ENCODE measurements at places on chromosomes 4 and X. TPM values are rescaled to one million over a fixed set of nuclear protein-coding genes. Genes with fewer than 3 reads are reported as not detected.
A peak's percentile ranks its signal among the peaks of the same experiment; 100 is the strongest.

DNA sequence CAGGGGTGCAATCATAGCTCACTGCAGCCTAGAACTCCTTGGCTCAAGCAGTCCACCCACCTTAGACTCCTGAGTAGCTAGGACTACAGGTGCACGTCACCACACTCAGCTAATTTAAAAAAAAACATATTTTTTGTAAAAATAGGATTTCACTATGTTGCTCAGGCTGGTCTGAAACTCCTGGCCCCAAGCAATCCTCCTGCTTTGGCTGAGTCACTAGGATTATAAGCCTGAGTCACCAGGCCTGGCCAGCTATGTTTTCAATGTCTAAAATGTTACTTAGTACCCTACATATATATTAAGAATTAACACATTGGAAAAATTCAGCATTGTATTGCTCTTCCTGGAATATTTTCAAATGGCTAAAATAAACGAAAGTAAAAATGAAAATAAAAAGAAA is 37.5 kb downstream of the PNPLA4 start:
- H3K4me1 ChIP-seq, result peaks cover 14% of the 10 kb centered on the region
- no peak overlapping the region for H3K27ac ChIP-seq
- no peaks in the 10 kb centered on the region for H3K27me3 ChIP-seq
- no peak overlapping the region for H3K4me3 ChIP-seq

The C4orf51 gene
- not detected for total RNA-seq

GRCh38 chrX:42151808-42152207 is 228.5 kb upstream of the CASK start:
- H3K36me3 ChIP-seq, result no peaks in the 10 kb centered on the region
- H3K4me3 ChIP-seq, result no peak overlapping the region
- H3K4me1 ChIP-seq, result no peaks in the 10 kb centered on the region

GRCh38 chr4:67332627-67333026 is 212.7 kb downstream of the CENPC start:
- H3K27me3 ChIP-seq, result peaks cover 31% of the 10 kb centered on the region
- DNase-seq, result peak; percentile 59

DNA sequence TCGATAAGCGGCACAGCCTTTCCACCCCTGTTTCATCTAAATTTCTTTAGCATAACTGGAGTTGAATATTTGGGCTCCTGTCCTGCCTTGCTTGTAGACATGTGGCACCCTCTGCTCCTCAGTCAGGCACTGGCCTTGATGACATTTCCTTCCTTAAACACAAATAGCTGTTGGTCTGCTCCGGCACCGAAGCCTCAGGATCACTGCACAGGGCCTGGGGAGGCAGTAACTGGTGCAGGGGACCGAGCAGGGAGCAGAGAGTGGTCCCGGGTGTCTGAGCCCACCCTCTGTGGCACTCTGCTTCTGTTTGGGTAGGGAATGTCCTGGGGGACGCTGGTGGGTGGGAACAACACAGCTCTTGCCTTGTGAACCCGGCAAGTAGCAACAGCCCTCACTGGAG is 13.6 kb downstream of the RGS12 start:
- no peak overlapping the region for H3K4me3 ChIP-seq
- no peak for DNase-seq
- H3K27ac ChIP-seq, result no peak overlapping the region
- no peaks in the 10 kb centered on the region for H3K36me3 ChIP-seq
- H3K4me1 ChIP-seq, result peaks cover 8% of the 10 kb centered on the region

DNA sequence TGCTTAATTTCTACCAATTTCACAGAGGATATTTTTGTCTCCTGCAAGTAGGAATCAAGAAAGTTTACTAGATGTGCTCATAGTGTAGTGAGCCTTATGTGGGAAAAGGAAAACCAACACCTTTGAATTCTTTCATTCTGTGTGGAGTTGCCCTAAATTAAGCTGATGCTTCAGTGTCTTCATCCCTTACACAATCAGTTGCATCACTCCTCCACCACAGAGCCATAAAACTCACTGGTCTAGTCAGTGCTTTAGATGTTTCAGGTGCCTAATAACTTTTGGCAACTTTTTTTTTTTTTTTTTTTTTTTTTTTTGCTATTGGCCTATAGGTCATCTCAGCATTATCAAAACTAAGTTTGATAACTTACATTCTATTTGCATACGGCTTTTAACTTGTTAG is 41.5 kb downstream of the HHIP start:
- no peak overlapping the region for H3K4me3 ChIP-seq
- no peak for DNase-seq
- peaks cover 4% of the 10 kb centered on the region for H3K27me3 ChIP-seq
- no peaks in the 10 kb centered on the region for H3K4me1 ChIP-seq

The SHOX gene
- total RNA-seq, result not detected

- peak; percentile 32 for DNase-seq
- H3K4me1 ChIP-seq, result no peaks in the 10 kb centered on the region
- H3K27me3 ChIP-seq, result peaks cover 7% of the 10 kb centered on the region
- H3K27ac ChIP-seq, result no peak overlapping the region
Measured at GRCh38 chr4:182207830-182208396, 35.3 kb upstream of the TENM3 start.

The FMR1NB gene
- total RNA-seq, result not detected

DNA sequence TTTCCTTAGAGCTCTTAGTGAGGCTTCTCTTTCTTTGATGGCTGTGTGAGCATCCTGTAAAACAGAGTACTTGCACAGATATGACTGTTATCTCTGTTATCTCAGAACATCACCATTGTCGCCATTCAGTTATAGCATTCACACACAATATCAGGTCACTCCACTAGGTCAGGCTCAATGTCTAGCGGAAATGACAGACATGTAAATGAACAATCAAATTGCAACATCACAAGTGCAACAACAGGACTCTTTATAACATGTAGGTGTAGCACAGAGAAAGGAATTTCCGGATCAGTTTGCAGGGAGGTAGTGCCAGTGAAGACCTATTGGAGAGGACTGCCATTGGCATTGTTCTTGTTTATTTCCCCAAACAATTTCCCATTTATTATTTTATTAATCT is 43.2 kb upstream of the IGSF1 start:
- no peaks in the 10 kb centered on the region for H3K4me1 ChIP-seq
- H3K36me3 ChIP-seq, result no peaks in the 10 kb centered on the region
- H3K4me3 ChIP-seq, result no peak overlapping the region
- no peaks in the 10 kb centered on the region for H3K27me3 ChIP-seq
- no peak for DNase-seq

DNA sequence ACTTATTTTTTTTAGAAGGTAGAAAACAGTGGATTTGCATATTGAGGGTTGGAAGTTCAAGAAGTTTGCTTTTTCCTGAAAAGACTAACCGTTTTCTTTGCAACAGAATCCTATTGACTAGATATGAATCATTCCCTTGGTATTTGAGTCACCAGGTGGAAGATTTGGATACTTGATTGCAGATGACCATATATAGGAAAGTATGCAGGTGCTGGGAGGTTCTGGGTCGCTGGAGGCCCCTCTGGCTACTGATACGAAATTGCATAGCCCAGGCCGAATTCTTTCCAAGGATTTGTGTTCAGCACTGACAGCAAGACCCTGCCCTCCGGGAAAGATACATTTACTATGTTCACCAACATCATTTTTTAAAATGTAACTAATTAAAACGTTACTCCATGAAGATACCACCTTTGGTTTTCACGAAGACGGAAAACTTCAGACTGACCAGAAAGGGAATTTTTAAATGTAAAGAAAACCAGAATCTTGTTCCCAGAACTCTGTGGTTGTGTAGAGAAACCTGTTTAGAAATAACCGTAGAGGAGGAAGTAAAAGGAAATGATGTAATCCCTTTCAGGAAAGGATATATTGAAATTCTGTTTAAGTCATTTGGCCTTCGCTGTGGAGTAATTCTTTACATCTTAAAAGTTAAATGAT is 946 bp downstream of the ANXA3 start:
- peak overlapping the region; percentile 88 for H3K27ac ChIP-seq
- peaks cover 46% of the 10 kb centered on the region for H3K4me1 ChIP-seq
- H3K27me3 ChIP-seq, result no peaks in the 10 kb centered on the region
- peak; percentile 92 for DNase-seq

DNA sequence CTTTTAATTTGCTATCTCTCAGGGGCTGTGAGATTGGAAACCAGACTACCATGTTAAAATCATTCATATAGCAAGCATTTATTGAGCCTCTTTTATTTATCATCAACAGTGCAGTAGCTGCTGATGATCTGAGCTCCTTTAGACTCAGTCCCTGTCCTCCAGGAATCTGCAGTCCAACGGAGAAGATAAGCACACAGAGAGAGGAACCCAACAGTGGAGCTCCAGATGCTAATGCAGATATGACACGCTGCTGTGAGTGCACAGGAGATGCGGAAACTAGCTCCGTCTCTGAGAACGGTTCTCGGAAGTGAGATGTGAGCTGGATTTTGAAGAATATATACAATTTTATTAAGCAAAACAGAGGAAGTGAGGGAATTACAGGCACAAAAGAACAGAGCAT is 35.4 kb downstream of the DCHS2 start:
- H3K4me3 ChIP-seq, result no peak overlapping the region
- no peak overlapping the region for H3K27ac ChIP-seq
- no peaks in the 10 kb centered on the region for H3K4me1 ChIP-seq
- 0 out of 2 replicates have a peak, but pooled peaks cover 2% of the 10 kb centered on the region for H3K27me3 ChIP-seq
- no peak for DNase-seq

DNA sequence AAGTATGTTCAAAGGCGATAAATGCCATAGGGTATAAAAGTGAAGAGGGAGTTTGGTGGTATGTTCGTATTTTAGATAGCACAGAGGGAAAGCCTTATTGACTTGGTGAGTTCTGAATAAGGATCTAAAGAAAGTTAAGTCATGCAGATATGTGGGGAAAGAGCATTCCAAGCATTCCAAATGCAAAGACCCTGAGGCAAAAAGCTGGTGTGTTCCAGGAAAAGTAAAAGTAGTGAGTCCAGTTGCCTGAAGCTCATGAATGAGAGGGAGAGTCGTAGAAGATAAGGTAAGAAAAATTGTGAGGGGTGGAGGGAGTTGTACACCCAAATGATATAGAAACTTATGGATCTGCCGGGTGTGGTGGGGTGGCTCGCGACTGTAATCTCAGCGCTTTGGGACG is 426.7 kb downstream of the RPA4 start:
- peak; percentile 70 for DNase-seq
- H3K36me3 ChIP-seq, result no peaks in the 10 kb centered on the region
- 0 out of 2 replicates have a peak, but pooled peaks cover 8% of the 10 kb centered on the region for H3K4me1 ChIP-seq

GRCh38 chr4:44493924-44494323 is 45.3 kb upstream of the KCTD8 start:
- no peak overlapping the region for H3K4me3 ChIP-seq
- H3K36me3 ChIP-seq, result no peaks in the 10 kb centered on the region
- H3K4me1 ChIP-seq, result no peaks in the 10 kb centered on the region
- peak; percentile 49 for DNase-seq
- H3K27me3 ChIP-seq, result no peaks in the 10 kb centered on the region
- H3K27ac ChIP-seq, result no peak overlapping the region

The CYTL1 gene
- not detected for total RNA-seq

- no peak overlapping the region for H3K27ac ChIP-seq
- H3K36me3 ChIP-seq, result no peaks in the 10 kb centered on the region
- H3K4me3 ChIP-seq, result no peak overlapping the region
- H3K4me1 ChIP-seq, result peaks cover 23% of the 10 kb centered on the region
- no peaks in the 10 kb centered on the region for H3K27me3 ChIP-seq
- no peak for DNase-seq
Measured at GRCh38 chrX:154426916-154427770, 1.3 kb upstream of the ATP6AP1 start.

All from PC-3 (cell line).